Astrocyte of the spinal cord (primary cell): ENCODE measurements at places on chromosomes 16 and 17.

DNA sequence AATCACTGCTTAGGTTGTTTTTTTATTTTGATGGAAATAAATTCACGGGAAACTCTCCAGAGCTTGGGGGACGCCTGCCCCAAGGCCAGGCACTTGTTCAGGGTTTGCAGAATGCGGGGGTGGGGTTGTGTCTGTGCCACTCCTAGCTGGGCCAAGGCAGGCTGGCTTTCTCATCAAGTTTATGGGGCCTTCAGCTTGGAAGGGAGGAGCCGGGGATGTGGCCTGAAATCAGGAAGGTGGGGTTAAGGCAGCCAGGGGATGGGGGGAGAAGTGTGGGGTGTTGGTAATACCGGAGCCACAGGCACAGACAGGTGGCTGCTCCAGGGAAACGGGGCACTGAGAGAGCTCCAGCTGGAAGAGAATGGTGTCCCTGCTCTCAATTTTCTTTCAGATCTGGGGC is 1.7 kb upstream of the CHAD start:
- DNase-seq: no peak

DNA sequence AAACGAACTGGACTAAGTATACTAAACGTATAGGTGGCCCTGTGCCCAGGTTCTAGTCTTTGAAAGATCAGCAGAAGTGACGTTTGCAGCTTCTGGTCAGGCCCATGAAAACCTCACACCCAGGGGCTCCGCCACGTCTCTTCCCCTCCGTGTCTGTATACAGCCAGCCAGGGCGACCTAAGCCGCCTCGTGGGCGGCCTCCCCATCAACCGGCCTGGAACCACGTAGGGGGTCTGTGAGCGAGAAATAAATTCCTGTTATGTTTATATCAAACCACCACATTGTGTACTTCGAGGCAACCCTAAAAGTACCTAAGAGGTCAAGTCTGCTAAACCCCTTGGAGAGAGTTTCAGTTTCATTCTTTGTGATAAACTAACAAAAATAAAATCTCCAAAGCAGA is 6.8 kb downstream of the TK1 start:
- DNase-seq: peak; percentile 43

GRCh38 chr17:19460700-19461099 is 49.7 kb downstream of the RNF112 start:
- DNase-seq: no peak

DNA sequence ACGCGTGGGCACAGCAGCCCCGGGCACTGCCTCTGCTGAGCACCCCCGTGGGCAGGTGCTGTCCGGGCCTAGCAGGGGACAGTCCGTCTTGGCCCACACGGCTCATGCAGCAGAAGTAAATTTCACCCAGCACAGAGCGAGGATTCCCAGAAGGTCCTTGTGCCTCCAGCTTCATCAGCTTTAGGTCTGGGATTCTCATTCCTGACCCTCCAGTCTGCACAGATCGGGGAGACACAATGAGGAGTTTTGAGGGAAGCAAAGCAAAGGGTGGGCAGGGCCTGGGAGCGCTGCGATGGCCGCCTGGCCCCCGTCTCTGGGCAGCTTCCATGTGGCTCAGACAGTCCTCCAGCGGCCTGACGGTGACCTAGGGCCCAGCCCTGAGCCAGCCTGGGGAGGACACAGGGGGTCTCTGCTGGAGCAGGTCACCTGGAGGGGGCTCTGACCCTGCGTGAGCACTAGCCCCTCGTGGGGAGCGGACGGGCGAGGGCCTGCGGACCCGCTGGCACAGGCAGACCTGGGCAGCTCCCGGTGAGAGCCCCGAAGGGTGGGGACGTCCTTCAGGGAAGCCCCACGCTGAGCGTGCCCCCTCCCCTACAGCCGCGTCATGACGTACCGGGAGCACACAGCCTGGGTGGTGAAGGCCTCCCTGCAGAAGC is 30.7 kb upstream of the CHMP6 start:
- no peak for DNase-seq

DNA sequence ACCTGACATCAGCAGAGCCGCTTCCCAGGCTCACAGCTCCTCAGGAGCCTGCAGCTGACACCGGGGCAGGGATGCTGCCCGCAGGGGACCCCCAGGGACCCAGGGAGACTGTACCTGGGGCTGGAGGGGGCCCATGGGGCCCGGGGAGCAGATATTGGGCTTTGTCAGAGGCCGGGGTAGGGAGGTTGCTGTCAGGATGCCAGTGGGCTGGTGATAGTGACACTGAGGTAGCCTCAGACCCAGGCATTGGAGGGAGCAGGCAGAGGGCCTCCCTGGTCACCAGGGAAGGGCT is 15.1 kb downstream of the GSE1 start:
- no peak for DNase-seq

- no peak for DNase-seq
These were observed 6.4 kb downstream of the PHKB start for GRCh38 chr16:47467501-47467900.

- no peak for DNase-seq
These were observed 452.1 kb downstream of the WWOX start for GRCh38 chr16:78551487-78552085.

DNA sequence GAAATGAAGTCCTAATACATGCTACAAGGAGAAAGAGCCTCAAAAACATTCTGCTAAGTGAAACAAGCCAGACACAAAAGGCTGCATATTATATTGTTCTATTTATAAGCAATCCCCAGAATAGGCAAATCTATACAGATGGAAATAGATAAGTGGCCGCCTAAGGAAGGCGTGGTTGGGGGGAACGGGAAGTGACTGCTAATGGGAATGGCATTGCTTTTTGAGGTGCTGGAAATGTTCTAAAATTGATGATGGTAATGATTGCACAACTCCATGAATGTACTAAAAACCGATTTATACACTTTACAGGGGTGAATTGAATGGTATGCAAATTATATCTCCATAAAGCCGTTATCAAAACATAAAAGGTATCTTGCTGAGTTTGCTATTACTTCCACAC is 67.7 kb downstream of the GAS7 start:
- DNase-seq: no peak

GRCh38 chr17:82888583-82889495 is 49.0 kb upstream of the ZNF750 start:
- DNase-seq: no peak

- no peak for DNase-seq
These were observed 352.6 kb downstream of the SEC14L1 start for GRCh38 chr17:77493238-77493820.

- peak; percentile 27 for DNase-seq
These were observed 135.8 kb downstream of the CDH8 start for GRCh38 chr16:61900482-61900881.

GRCh38 chr16:11291091-11291703 is 10.1 kb upstream of the PRM1 start:
- DNase-seq: peak; percentile 4

DNA sequence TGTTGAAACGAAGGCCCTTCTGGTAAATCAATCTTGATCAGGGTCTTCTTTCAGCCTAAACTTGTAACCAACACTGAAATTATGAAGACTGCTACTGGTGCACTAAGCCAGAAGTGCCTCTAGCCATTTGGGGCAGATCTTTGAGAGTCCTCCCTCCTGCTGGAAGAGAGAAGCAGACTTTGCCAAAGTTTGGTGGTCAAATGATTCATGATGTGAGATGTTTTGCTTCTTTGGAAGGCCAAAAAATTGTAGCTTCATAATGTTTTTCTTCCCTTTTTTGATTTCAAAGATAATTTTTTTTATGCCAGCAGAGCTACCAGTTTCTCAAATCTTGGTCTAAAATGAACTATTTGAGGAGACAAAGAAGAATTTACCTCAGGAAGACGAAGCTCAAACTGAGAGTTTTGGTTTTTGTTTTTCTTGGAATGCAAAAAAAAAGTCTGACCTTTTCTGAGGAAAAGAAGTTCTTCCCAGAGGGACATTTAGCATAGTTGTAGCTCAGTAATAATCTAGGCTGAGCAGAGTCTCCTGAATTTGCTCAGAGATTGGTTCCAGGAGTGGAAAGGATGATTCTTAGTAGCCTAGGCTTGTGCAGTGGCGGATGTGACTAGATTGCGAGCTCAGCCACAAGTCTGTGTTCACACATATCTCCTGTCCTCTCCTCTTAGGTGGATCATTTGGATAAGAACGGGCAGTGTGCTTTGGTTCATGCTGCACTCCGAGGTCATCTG is 50.9 kb downstream of the CYB561 start:
- peak; percentile 82 for DNase-seq

DNA sequence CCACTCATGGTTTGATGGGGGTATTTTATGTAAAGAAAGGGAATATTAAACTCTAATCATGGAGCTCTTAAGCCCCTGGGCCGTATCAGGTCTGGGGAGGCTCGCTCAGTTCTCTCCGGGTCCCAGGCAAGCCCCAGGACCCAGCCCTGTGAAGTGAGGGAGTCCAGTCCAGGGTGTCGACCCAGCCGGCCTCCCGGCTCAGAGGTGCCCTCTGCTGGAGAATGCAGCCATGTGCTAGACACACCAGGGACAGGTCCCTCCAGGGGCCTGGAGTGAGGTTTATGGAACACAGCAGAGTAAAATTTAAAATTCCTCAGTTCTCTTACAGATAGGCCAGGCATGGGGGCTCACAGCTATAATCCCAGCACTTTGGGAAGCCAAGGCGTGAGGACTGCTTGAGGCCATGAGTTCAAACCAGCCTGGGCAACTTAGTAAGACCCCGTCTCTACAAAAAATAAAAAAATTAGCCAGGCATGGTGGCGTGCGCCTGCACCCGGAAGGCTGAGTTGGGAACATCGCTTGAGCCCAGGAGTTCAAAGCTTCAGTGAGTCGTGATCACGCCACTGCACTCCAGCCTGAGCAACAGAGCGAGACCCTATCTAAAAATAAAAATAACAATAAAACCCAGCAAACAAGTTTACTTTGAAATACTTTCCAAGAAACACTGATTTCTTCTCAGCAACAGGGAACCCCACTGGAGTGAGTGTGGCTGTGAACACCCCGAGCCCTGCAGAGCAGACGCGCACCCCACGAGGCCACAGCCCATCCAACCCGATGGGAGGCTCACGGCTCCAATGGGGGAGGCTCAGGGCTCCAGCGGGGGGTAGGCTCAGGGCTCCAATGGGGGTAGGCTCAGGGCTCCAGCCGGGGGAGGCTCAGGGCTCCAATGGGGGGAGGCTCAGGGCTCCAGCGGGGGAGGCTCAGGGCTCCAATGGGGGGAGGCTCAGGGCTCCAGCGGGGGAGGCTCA is 72.2 kb downstream of the ZNF778 start:
- peak; percentile 62 for DNase-seq

GRCh38 chr17:41667280-41668041 is 21.2 kb upstream of the EIF1 start:
- no peak for DNase-seq

DNA sequence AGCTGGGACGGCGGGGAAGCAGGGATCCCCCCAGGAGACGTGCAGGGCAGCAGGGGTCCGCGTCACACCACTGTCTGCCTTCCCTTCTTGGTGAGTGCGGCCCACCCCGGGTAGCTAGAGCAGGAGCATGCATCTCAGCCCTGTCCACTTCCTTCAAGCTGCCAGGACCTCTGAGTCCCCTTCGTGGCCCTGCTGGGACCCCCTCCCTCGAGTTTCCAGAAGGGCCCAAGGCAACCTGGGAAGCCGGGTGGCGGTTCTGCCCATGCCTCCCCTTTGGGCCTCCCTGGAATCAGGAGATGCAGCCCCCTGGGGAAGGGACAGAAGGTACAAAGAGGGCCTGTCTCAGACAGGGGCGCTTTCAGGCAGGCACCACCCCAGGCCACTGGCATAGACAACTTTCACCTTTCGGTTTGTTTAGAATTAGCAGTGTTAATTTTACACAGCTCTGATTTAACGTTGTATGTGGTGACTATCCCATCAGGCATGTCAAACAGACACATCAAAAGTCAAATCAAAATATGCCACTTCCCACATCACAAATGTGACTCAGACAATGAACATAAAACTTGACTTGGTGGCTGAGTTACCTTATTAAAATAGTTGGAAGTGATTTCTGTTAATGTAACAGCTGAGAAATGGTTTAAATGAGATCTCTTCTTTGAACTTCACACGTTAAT is 94.5 kb upstream of the METRNL start:
- DNase-seq: no peak
